NAMALWA (cell line): ENCODE measurements at places on chromosomes 3 and 15.

GRCh38 chr15:31409171-31409570 is 82.5 kb downstream of the KLF13 start:
- no peak for DNase-seq

GRCh38 chr3:152096280-152096906 is 172.3 kb upstream of the MBNL1 start:
- DNase-seq = no peak

DNA sequence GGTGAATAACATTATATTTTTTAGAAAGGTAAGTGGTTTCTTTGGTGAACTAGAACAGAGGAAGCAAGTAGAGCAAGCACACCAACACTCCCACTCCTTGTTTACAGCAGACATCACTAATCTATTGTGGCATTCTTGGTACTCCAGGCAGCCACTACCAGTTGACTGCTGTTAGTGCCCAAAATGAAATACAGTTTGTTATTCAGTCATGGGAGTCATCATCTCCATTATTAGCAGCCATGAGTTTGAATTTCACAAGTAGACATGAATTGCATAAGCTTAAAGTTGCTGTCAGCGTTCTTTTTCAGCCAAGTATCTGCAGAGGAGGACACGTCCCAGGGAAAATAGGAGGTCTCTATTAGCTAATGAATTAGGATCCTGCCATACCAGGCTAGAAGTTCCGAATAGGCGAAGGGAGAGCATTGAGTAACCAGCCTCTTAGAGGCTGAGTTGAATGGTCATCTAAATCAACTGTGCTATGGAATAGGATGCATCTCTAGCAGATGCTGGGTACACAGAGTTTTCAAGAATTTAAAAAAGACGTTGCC is 252.7 kb upstream of the ICE2 start:
- DNase-seq = no peak

- DNase-seq = no peak
These were observed 32.7 kb upstream of the ZBTB38 start for GRCh38 chr3:141335531-141336061.

GRCh38 chr3:11230125-11230524 is 42.1 kb upstream of the ATG7 start:
- no peak for DNase-seq

GRCh38 chr15:100612539-100612938 is 10.2 kb downstream of the ASB7 start:
- DNase-seq = no peak

DNA sequence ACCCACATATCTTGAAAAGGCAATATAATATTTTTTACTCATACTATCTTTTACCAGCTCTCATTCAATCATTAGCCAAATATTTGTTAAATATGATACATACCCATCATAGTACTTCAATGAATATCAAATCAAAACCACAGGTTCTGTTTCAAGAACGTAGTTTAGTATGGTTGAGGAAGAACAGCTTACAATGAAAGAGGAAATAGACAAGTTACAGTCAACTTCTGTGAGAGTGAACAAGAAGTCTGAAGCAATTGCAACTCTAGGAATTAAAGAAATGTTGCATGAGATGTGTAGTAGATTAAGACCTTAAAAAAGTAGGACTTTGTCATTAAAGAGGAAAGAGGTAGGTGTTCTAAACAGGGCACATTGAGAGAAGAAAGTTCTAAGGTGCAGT is 9.3 kb downstream of the BCHE start:
- no peak for DNase-seq
